Hematopoietic multipotent progenitor cell treated with erythropoietin and hydrocortisone succinate and interleukin-3 and kit ligand, for 4 days (in vitro differentiated cells): ENCODE measurements at places on chromosomes 1 and 21.

DNA sequence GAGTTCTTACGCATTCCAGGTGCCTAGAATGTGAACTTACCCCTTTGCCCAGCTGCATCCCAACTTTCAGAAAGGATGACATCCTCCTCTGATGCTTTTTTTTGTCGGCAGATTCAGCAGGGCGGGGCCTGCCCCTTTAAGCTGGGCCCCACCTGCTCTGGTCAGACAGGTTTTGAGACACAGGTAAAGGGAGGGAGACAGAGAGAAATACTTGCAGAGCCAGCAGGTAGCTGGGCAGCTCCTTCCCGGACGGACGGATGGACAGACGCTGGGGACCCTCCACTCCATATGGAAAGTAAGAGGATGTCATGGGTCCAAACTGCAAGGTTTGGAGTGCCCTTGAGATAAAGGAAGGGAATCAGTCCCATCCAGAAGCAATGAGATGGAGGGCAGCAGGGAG is at the start of gene TMEM79:
TSS of gene TMEM79 (plus strand) at position 214 of the 400 bp plus-strand sequence. CDS start 902 bp downstream, outside the sequence.
- DNase-seq: no peak

DNA sequence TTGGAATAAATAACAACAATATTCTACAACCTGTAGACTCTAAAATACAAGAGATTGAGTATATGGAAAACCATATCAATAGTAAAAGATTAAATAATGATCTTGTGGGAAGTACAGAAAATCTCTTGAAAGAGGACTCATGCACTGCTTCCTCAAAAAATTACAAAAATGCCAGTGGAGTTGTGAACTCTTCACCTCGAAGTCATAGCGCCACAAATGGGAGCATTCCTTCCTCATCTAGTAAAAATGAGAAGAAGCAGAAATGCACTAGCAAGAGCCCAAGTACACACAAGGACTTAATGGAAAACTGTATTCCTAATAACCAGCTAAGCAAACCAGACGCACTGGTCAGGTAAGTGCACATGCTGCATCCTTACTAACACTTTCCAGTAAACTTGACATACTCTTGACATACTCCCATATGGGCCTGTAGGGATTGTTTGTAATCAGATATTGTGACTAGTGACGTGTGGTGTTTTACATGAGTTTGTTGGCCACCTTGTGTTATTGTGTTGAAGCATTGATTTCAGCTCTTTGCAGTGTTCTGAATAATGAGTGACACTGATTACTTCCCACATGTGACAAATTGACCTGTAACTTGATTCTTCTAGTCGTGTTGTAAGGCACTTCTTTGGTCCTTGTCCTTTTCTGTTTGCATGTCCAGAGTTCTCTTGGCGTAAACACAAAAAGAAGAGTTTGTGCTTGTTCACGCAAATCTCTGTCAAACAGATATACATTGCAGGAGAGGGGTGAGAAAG is 28.0 kb downstream of the MACO1 start:
- DNase-seq: no peak

- DNase-seq: no peak
Measured at GRCh38 chr1:177701654-177702353, 268.1 kb downstream of the SEC16B start.

DNA sequence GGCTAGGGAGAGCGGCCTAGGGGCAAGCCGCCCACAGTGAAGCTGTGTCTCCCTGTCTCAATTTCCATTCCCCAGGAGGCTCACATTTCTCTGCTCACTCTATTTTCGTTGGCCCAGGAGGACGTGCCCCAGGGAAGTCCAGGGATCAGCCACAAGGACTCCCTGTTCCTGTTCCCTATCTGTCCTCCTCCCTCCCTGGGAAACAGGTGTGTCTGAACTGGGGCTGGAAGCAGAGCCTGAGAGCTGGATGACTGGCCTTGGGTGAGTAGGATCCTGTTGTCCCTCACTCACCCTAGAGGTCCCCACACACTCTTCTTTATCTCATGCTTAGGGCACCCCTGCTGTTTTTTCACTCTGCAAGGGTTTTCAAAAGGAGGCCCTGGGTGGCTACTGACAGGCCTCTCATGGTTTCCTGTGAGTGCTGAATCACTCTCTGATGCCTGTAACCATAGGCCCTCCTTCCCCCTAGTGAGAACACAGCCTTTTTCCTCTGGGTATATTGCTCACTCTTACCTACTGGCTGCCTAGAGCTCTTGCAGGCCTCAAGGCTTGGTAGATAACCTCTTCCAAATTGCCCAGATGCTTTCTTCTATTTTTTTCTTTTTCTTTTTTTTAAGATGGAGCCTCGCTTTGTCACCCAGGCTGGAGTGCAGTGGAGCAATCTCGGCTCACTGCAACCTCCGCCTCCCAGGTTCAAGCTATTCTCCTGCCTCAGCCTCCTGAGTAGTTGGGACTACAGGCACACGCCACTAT is 3.3 kb upstream of the UTP11 start:
- peak; percentile 90 for DNase-seq

DNA sequence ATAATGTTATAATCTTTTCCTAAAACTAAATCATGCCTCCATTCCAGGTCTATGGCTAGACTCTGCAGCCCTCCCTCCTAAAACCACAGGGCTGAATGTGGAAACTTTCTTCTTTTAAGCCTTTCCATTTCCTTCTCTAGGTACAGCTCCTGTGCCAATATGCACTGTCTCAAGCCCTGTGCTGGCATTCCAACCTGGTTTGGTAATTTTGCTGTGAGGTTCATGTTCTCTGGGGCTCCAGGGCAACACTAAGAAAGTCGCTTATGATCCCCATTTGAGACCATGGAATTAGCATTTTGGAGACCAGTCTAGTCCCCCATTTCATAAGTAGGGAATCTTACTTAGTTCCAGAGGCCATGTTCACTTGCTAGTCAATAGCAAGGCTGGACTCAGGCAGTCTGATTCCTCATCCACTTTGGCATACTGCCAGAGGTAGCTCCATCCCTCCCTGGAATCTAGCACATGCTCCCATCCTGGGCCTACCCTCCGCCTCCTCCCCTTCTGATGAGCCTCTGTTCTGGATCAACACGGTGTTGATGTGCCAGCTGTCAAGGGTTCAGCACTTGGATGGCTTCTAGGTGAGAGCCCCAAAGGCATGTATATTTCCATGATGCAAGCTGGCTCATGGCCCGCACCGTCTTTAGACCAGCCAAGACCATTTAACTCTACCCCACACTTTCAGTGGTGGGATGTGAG is 36.5 kb downstream of the ZMYND12 start:
- DNase-seq: no peak

DNA sequence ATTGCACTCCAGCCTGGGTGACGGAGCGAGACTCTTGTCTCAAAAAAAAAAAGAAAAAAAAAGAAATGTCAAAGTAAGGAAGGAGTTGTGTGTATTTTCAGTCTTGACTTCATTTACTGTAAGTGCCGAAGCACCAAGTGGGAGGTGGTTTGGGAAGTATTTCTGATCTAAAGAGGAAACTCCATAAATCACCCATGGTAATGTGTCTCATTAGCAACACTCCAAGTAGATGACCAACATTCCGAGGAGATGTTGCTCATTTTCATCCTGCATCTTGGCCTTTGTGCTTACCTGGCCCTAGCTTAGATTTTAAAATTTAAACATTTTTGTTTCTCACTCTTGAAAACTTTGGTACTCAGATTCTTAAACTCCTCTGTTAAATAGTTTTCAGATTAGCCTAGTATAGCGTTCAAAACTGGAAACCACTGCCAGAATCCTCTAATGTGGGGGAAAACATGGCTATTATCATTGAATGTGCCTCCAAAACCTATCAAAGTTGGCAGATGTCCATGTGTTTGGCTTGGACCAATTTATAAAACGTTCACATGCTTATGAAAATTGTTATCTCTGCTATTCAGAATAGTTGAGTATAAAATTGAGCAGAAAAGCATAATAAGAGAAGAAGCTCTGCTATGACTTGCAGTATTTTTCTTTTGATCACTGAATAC is 110.4 kb downstream of the NFIA start:
- DNase-seq: peak; percentile 84

DNA sequence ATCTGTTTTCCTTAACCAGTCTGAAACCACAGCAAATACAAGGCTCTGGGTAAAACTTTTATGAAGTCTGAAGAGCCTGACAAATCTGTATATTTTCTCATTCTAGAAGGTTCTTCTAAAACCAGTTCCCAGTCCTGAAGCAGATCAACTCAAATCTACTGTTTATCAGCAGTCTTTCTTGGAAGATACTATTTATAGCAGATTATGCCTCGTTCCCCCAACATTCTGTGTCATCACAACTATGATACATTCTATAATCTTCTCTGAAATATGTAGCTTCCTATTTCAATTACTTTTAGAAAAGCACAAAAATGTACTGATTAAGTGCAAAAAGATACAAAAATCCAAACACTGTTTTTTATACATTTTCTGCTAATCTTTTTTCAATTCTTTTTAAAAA is 67.5 kb downstream of the NIBAN1 start:
- no peak for DNase-seq

- no peak for DNase-seq
Measured at GRCh38 chr1:48480504-48480903, 8.5 kb upstream of the SPATA6 start.

- no peak for DNase-seq
Measured at GRCh38 chr1:25664357-25665199, 48.0 kb downstream of the MAN1C1 start.

DNA sequence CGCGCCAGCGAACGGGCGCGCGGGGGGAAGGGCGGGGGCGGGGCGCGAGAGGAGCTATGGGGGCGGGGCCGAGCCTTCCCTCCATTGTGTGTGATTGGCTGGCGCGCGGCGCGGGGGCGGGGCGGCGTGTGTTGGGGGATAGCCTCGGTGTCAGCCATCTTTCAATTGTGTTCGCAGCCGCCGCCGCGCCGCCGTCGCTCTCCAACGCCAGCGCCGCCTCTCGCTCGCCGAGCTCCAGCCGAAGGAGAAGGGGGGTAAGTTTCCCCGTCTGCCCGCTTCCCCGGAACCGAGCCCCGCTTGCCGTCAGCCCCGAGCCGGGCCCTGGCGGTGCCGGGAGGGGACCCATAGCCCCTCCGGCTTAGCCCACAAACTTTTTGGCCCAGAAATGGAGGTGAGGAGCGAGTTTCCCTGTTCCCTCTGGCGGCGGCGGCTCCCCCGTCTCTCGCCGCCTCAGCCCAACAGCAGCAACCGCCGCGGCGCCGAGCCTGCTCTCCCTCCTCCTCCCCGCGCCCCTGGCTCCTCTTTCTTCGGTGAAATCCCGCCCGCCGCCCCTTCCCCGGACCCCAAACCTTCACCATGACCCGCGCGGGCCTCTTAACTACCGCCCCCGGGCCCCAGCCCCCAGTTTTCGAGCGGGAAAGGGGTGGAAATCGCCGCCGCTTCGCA is at the start of gene H3-3A:
TSS of gene H3-3A (plus strand) at position 159 of the 666 bp plus-strand sequence. CDS start 1,636 bp downstream, outside the sequence.
- peak; percentile 98 for DNase-seq

- peak; percentile 4 for DNase-seq
Measured at GRCh38 chr21:25039461-25040380, 567.6 kb downstream of the MRPL39 start.

DNA sequence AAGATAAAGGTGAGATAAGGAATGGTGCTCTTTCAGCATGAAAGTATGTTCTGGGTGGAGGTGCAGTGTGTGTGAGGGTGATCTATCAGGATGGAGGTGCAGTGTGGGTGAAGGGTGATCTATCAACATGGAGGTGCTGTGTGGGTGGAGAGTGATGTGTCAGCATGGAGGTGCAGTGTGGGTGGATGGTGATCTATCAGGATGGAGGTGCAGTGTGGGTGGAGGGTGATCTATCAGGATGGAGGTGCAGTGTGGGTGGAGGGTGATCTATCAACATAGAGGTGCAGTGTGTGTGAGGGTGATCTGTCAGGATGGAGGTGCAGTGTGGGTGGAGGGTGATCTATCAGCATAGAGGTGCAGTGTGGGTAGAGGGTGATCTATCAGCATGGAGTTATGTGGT is 12.3 kb upstream of the MAP10 start:
- no peak for DNase-seq

DNA sequence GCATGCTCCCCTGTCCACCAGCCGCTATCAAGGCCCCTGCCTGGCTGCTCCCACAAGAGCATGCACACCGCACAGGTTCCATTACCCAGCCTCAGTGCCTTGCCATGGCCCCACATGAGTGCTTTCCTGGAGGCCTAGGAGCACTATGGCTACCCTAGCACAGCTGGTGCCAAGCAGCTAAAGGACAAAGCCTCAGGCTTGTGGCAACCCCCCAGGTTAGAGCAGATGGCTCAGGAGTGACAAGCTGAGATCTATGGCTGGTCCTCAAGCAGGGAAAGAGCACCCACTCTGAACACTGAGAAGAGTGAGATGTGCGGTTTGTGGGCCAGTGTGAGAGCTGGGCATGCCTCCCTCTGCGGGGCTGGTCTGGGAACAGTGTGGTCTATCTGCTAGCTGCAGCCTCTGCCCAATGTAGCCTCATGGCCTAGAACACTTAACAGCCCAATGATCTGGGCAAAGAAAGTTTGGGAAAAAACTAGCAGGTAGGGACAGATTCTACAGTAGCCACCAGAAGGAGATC is 129.8 kb downstream of the VAV3 start:
- no peak for DNase-seq

GRCh38 chr1:233509526-233509925 is 104.4 kb upstream of the KCNK1 start:
- DNase-seq: no peak

GRCh38 chr1:53465023-53465957 is 6.1 kb downstream of the DMRTB1 start:
- no peak for DNase-seq

- peak; percentile 56 for DNase-seq
Measured at GRCh38 chr21:41895643-41896493, 16.7 kb upstream of the PRDM15 start.

- no peak for DNase-seq
Measured at GRCh38 chr1:86062453-86062852, 94.1 kb downstream of the COL24A1 start.

DNA sequence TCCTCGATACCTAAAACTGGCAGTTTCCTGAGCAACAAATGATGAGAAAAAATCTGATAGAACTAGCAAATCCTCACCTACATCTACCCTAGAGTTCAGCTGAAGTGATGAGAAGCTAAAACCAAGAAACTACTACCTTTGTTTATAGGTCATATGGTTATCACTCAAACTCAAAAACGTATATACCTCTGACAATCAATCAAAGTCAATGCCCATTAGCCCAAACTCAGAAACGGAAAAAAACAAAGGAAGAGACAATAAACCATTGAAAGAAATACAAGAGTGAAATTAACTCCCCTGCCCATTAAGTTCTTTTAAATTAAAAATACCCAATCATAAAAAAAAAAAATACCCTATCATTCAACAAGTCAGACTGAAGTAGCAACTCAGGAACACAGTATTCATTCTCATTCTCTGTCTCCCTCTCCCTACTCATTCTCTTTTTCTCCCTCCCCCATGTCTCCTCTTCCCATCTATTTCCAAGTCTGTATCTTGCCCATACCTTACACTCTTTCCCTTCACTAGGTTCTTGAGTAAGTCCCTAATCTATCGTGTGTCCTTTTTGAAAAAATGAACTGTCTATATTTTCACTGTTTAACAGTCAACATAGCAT is 6.8 kb downstream of the CDC42BPA start:
- DNase-seq: no peak

- peak; percentile 22 for DNase-seq
Measured at GRCh38 chr1:187001198-187001889, 172.6 kb downstream of the PLA2G4A start.

DNA sequence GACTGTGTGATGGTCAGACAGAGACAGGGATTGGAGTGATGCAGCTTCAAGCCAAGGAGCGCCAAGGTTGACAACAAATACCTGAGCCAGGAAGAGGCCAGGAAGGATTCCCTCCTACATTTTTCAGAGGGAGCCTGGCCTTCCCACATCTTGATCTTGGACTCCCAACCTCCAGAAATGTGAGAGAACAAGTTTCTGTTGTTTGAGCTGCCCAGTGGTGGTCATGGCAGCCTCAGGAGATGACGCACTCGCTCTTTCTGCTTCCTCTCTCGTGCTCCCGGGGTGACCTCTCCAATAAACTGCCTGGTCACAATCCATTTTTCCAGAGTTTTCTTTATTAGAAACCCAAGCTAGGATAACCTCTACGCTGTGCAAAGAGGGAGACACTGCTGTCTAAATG is 16.6 kb upstream of the IGSF5 start:
- no peak for DNase-seq
